ENCODE measurements at places on chromosomes 7 and 10. TPM values are rescaled to one million over a fixed set of nuclear protein-coding genes. Genes with fewer than 3 reads are reported as not detected.

The NDUFB8 gene
- total RNA-seq = 285 TPM

The ABCA13 gene
- not detected for total RNA-seq

The SLC13A1 gene
- not detected for total RNA-seq

The ZNF804B gene
- 2.2 TPM for total RNA-seq

The ARL5B gene
- total RNA-seq = 11.7 TPM

The EN2 gene
- total RNA-seq = 0.33 TPM

The ZNF438 gene
- total RNA-seq = 8.6 TPM

Data from dorsolateral prefrontal cortex (tissue), 122 donors.